ENCODE measurements at places on chromosomes 2 and 18.

- DNase-seq: no peak
Observed at GRCh38 chr2:241359481-241360045, 3.5 kb downstream of the FARP2 start.

- DNase-seq: no peak
Observed at GRCh38 chr2:109130723-109130995, 1.7 kb downstream of the SH3RF3 start.

- DNase-seq: no peak
Observed at GRCh38 chr2:19111354-19111753, 247.1 kb downstream of the OSR1 start.

- no peak for DNase-seq
Observed at GRCh38 chr2:42142547-42143184, 26.5 kb upstream of the EML4 start.

DNA sequence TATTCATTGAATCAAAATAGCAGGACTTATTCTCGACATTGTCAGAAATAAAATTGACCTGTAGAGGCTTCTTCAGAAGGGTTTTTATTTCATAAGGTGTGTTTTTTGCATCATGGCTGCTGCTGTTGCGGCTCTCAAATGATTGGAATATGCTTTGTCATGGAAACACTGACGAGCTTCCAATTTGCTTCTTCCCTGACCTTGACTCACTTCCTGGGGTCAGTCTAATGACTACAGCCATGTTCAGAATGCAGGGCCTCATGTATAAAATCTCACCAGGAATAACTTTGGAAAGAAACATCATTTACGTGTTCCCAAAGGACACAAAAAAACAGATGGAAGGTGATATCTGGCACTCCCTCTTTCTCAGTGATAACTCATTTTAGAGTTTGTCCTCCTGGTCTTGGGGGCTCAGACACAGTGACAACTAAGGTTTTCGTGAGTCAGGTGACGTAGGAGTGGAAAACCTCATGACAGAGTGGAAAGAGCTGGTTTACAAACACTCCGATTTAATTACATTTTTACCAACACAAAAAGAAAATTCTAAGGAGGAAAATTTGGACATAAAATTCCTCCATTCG, 467.0 kb upstream of the RAB12 start:
- no peak for DNase-seq
